ENCODE measurements at places on chromosomes 6 and 20.

DNA sequence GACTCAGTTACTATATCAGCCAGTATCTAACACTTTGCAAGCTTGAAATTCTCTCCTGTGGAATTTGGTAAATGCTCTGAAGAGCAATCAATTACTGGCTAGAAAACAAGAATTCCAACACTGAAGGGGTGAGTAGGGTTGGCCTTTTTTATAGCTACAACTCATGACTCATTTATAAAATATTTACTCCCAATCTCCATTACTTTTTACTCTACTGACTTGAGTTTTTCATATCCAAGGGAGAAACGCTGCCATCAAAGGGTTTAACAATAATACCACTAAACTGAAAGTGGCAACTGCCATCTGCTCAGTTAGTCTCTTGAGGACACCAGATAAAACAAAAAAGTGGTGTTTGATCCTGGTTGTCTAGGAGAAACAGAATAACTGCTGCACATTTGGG is 203.1 kb downstream of the UBE3D start:
- DNase-seq: no peak

- DNase-seq: no peak
Measured at GRCh38 chr6:170034294-170034693, 256.6 kb downstream of the DLL1 start.

DNA sequence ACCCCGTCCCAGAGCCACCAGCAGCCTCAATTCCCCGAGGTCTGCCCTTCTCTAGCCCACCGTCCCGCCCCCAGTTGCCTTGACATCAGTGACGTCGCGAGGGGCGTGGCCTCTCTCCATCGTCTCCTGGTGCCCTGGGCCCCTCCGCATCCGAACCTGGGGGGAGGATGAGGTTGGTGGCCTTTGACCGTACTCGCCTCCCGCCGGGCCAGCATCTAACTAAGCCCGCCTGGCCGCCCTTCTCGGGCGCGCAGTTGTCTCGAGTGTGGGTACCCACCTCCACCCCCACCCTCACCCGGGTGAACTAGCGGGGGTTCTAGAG is 5.5 kb upstream of the ARMC12 start:
- peak; percentile 88 for DNase-seq

GRCh38 chr20:62496568-62497218 is 20.9 kb upstream of the GATA5 start:
- DNase-seq: no peak

DNA sequence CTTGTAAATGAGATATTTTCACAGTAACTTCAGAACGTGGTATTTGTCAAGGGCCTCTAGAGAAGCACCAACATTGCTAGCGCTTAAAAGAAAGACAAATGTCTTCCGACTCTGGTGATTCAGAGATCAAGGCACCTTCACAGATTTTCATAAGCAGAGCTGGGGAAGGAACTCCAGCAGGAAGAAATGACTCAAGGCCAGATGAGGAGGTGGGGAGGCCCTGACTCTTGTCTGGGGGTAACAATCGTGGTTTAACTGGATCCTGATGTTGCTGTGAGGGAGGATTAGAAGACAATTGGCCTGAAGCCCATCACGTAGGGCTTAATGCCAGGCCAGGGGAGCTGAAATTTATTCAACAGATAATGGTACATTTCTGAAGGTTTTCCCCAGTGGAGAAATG is 122.9 kb upstream of the QKI start:
- no peak for DNase-seq

- DNase-seq: no peak
Measured at GRCh38 chr20:19628570-19629134, 129.4 kb upstream of the RIN2 start.

GRCh38 chr6:105474234-105474633 is 71.4 kb upstream of the PREP start:
- DNase-seq: no peak

- no peak for DNase-seq
Measured at GRCh38 chr6:107784669-107785068, 39.4 kb downstream of the SCML4 start.

- no peak for DNase-seq
Measured at GRCh38 chr20:1934721-1935573, 39.7 kb downstream of the SIRPA start.

DNA sequence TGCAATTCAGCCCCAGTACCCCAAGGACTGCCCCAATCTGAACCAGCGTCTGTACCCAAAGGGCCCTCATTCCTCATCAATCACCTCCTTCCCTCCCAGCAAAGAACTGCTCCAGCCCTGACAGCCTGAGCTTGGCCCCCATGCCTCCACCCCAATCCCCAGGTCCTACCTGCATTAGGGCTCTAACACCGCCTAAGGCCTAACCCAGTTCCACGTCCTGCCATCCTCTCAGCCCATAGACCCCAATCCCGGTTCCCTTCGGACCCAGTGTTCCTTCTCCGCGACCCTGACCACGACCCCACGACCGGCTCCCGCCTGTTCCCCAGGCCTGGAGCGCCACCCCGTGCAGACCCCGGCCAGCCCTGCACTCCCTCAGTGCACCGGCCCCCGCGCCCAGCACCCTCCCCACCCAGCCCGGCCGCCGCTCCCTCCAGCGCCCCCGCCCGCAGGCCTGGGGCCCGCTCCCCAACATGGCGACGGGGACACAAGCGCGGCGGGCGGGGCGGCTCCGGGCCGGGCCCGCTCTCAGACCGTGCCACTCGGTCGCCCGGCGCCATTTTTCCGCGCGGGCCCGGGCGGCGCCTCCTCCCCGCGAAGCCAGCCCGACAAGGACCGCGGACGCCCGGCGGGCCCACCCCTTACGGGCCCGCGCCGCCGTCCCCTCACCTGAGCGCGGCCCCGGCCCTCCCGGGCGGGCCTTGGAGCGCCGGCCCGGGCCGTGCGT is 483 bp downstream of the NCOA6 start:
- DNase-seq: peak; percentile 43

DNA sequence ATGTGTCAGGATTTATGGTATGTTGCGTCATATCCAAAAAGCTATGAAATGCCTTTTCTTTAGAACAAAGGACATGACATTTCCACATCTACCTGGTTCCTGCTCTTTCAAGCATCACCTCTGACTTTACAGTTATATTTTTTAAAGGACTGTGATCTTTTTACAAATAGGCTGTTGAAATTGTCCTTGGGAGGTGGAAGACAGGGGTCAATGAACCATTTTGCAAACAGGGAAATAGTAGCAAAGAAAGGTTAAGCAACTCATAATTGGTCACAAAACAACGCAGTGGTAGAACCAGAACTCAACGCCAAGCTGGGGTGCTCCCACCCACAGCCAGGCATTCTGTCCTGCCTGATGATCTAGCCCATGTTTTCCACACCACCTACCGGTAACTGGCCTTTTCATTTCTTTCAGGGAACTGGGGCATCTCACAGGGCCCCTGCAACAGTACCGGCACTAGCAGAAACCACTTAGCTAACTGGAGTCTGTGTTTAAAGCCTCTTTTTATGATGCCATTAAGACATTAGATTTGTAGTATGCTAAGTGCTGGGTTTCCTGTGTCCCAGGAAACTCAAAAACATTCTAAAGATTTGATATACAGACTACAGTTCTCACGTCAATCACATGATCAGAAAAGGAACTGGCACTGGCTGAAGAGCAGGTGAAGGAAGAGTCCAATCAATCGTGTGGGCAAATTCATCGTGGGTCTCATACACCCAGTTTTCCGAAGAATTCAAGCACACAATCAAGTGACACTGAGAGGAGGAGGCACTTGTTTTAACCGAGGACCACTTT is 13.9 kb downstream of the ZNF217 start:
- no peak for DNase-seq

DNA sequence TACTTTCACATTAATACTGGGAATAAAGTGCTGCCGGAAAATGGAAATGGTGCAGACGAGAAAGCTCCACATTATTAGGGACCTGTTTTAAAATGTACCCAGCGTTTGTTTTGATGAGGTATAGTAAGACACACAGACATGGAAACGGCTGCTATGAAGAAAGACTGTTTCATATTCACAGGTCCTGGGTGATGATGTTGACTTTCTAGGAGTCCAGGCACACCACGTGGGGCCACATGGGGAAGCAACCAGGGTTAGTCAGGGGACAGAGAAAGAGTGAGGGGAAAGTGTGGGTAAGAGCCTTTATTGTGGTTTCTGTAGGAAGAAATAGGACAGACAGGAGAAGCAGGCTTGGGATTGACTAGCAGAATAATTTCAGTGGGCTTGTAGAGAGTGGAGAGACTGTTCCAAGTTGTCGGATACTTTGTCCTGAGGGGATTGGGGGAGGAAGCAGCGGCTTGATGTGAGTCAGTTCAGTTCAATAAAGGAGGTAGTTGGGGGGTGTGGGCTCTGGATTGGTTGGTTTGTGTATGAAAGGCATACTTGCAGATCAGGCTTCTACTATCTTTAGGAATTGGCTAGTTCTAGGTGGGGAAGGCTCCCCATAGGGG is 112.0 kb upstream of the MCHR2 start:
- DNase-seq: no peak

DNA sequence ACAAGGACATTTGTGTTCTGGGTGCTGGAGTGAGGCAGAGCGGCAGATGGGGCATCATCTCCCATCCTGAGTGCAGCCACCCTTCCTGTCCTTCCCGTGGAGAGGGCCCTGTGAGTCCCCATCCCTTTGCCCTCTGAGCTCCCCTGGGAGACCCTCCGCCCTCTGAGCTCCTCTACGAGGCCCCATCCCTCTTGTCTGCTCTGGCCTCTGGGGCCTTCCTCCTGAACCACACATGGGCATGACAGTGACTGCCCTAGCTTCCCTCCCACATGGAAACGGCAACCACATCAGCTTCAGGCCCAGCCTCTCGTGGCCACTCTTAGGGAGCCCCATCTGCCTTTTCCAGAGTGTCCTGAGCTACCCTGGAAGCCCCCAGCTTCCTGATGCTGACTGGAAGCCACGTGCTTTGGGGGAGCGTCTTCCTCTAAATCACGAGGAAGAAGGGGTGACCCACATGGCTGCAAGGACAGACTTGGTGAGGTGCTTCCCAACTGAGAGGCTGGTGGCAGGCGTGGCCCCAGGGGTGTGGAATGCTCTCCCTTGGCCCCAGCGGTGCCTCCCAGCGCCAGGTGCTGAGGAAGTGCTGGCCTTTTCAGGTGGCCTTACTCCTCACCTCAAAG is 52.6 kb downstream of the GINS1 start:
- no peak for DNase-seq

GRCh38 chr20:21739682-21740081 is 34.2 kb downstream of the PAX1 start:
- no peak for DNase-seq

DNA sequence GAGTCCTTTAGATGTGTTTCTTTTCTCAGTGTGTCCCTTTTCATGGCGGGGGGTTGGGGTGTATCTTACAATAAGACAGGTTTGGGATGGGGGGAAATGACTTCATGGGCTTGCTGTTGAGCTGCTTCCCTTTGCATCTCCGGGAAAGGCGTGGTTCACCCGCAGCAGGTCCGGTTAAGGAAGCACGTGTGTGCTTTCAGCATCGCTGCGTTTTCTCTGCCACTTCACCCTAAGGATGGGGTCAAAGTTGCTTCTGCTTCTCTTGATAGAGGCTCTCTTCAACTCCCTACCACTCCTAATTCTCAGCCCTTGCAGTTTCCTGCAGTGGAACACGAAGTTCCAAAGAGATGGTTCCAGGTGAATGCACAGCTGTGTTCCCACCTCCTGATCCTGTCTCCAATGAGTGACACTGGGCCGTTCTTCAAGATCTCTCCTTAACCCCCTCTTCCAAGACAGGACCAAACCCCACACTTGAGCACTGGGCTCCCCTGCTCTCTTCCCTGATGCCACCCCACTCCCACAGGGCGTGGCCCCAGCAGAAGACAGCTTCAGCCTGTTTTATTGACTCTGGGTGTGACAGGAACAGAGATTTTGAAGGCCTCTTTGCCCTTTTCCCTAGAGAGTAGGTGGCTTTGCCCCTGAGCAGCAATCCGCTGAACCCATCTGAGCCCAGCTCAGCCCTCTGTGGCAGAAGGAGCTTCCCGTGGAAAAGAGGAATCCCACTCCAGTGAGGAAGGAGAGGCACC is 85.2 kb downstream of the PLEKHG1 start:
- DNase-seq: no peak

DNA sequence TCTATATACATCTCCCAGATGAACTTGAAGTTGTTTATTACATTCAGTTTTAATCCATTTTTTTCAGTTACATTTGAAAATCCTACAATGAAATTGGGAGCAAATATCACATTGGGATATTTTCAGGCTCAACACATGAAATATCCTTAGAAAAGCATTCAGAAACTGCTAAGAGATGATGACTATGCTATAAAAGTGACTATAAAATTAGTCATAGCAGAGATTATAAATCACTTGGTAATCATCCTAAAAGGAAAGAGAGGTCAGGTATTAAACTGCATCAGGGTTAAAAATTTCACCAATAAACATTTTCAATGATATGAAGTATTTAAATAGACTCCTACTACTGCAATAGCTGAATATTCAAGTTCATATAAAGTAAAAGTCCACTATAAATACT is 987.7 kb downstream of the GRIK2 start:
- no peak for DNase-seq

DNA sequence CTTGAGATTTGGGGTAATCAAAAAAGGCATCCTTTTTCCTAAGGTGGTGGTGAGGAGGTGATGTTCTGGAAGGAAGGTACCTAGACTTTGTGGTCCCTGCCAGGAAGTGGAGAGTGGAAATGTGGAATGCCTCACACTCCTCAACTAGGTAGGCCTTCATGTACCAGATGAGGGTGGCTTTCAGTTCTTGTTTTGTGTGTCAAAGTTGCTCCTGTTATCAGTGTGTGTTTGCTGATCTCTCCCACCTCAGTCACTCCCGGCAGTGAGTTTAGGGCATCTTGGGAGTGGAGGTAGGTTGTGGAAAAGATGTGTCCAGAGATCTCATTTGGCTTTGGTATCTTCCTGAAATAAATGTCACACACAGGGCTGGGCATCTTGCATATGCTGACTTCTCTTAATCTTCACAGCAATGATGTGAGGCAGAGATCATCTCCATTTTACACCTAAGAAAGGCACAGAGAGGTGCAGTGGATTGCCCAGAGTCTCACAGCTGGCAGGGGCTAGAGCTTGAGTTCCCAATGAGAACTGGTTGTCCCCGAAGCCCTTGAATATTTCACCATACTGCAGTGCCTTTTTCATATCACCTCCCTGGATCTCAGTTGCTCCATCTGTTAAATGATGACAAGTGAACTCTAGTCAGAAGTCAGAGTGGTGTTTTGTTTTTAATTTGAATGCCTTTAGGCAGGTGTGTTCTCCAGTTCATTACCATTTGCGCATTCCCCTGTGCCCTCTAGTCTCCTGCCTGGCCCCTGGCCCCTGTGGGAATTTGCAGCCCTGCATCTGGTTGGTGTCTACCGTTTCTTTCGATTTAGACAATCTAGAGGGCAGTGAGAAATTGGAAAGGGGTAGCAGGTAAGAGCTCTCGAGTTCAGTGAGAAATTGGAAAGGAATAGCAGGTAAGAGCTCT is 2.9 kb downstream of the PKIG start:
- DNase-seq: no peak

- DNase-seq: no peak
Measured at GRCh38 chr6:14246876-14247275, 129.3 kb downstream of the CD83 start.

- DNase-seq: no peak
Measured at GRCh38 chr6:123808556-123808955, 4.9 kb downstream of the NKAIN2 start.
